ENCODE measurements at places on chromosomes 11 and 22. TPM values are rescaled to one million over a fixed set of nuclear protein-coding genes. Genes with fewer than 3 reads are reported as not detected.

Gene TCN1
- not detected for total RNA-seq

Gene HEPN1
- not detected for total RNA-seq

Gene VWCE
- 19.6 TPM for total RNA-seq

Gene THY1
- total RNA-seq = 0.36 TPM

Gene ISX
- not detected for total RNA-seq

Gene PANX3
- total RNA-seq = not detected

Gene YWHAH
- total RNA-seq = 118 TPM

Gene PDGFB
- 5.5 TPM for total RNA-seq

Gene OR51B5
- total RNA-seq = 1.5 TPM

- H3K36me3 ChIP-seq = no peaks in the 10 kb centered on the region
- no peak overlapping the region for H3K27ac ChIP-seq
- DNase-seq = no peak
- peaks cover 1% of the 10 kb centered on the region for H3K4me1 ChIP-seq
- H3K4me3 ChIP-seq = no peak overlapping the region
These were observed 214.7 kb upstream of the NARS2 start for GRCh38 chr11:78789375-78789774.

GRCh38 chr11:77332259-77332658, 30.8 kb upstream of the GDPD4 start:
- H3K4me1 ChIP-seq = no peaks in the 10 kb centered on the region
- H3K36me3 ChIP-seq = no peaks in the 10 kb centered on the region
- no peak overlapping the region for H3K4me3 ChIP-seq
- H3K27ac ChIP-seq = no peak overlapping the region

DNA sequence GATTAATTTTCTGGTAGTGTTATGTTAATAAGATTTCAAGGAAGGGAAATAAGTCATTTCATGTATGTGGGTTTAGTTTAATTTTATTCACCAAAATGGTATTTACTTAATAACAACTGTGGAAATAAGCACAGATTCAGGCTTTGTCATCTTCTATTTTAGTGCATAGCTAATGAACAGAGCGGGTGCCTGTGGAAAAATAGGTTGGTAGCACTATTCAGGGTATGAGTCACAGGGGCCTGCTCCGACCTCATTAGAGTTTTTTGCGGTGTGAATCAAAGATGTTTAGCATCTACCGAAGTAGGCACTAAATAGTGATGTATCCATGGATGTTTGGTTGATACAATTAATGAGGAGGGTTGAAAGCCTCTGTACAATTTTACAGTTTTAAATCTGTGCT, 78.2 kb downstream of the FAT3 start:
- no peaks in the 10 kb centered on the region for H3K27me3 ChIP-seq
- no peaks in the 10 kb centered on the region for H3K36me3 ChIP-seq
- no peak overlapping the region for H3K4me3 ChIP-seq
- no peak overlapping the region for H3K27ac ChIP-seq
- no peaks in the 10 kb centered on the region for H3K4me1 ChIP-seq

- H3K27me3 ChIP-seq = no peaks in the 10 kb centered on the region
- no peak overlapping the region for H3K27ac ChIP-seq
- H3K4me1 ChIP-seq = no peaks in the 10 kb centered on the region
- no peak overlapping the region for H3K4me3 ChIP-seq
These were observed 35.6 kb downstream of the TMEM123 start for GRCh38 chr11:102416976-102417375.

- no peaks in the 10 kb centered on the region for H3K36me3 ChIP-seq
- H3K4me3 ChIP-seq = no peak overlapping the region
These were observed 24.6 kb downstream of the RCN1 start for GRCh38 chr11:32115446-32115845.

DNA sequence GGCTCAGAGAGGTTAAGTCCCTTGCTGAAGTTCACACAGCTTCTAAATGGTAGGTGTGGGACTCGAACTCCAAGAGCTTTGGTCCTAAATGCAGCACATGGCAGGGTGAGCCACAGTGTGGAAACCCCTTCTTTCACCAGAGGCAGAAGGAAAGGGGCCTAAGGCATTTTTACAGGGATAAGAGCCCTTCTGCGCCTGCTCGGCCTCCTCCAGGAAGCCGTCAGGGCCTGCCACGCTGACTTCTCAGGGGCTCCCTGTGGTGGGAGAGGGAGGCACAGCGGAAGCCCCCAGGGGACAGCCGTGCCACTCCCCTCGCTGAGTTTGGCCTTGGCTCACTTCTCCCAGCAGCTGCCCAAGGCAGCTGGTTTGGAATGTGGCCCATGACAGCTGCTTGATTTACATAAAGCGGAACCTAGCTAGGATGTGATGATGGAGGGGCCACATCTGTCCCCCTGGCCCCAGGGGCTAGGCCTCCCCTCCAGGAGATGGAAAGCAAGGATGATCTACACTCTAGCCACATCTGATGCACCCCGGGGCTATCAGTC, 35.4 kb downstream of the CD82 start:
- no peak overlapping the region for H3K27ac ChIP-seq
- no peaks in the 10 kb centered on the region for H3K36me3 ChIP-seq
- H3K27me3 ChIP-seq = no peaks in the 10 kb centered on the region
- H3K4me3 ChIP-seq = no peak overlapping the region

DNA sequence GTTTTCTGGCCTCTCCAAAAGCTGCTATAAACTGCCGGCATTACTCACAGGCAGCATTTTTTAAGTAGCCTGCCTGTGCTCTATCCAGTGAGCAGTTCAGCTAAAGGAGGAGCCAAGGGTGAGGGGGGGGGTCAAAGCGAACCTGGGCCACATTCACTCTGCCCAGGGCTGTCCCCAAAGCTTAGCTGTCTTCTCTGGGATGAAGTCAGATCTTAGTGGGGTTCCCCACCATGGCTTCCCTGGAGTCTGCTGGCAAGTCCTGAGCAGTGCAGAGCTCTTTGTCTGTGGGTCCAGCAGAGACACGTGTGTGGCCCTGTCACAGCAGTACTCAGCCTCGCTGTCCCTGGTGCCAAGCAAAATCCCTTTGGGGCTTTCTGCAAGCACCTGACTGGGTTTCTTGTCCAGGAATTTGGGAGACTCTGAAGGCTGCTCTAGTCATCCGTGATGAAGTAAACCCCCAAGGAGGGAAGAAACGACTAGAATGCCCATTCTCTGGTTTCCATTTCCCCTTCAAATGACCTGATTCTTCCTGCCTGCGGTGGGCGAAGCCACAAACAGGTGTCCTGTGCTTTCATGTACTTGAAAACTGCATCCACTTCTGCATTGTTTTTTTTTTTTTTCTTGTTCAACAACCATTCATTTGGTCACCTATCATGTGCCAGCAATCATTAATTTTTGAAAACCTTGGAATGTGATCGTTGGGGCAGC, 2.6 kb downstream of the KCNJ5 start:
- DNase-seq = no peak
- no peaks in the 10 kb centered on the region for H3K27me3 ChIP-seq
- H3K4me1 ChIP-seq = peaks cover 4% of the 10 kb centered on the region

DNA sequence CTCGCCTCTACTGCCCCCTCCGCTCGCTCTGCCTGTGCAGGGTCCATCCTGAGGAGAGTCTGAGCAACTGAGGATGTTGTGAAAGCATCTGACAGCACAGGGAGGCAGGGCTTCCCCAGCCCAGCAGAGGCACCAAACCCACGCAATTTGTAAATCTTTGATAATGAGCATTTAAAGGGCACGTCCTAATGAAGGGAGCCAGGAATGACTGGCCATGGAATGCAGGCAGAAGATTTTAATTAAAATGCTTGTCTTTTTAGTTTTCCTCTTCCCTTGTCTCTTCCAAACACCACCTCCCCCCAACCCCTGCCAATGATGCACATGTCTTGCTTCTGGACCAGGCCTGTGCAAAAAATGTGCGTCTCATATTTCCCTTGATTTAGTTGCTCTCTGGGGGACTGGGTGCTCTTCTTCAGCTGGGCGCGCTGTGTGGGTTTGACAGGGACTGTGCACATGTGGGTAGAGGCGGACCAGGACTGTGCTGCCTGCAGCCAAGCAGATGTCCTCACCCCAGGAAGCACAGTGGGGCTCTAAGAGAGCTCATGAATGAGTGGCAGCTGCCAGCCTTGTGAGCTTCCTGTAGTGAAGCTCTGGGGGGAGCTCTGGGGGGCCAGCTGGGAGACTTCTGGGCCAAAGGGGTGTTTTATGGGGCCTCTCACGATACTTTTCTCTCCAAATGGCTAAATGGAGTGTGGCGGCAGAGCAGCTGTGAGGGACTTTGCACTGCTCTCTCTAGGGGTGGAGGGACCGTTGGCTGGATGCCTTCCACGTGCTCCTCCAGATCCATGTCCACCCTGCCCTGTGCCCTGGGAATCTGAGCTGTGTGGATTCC, 273.5 kb downstream of the ST3GAL4 start:
- DNase-seq = no peak
- no peaks in the 10 kb centered on the region for H3K4me1 ChIP-seq
- H3K4me3 ChIP-seq = no peak overlapping the region
- H3K27ac ChIP-seq = no peak overlapping the region
- H3K27me3 ChIP-seq = no peaks in the 10 kb centered on the region
- no peaks in the 10 kb centered on the region for H3K36me3 ChIP-seq

- H3K4me1 ChIP-seq = no peaks in the 10 kb centered on the region
- H3K4me3 ChIP-seq = no peak overlapping the region
- no peaks in the 10 kb centered on the region for H3K27me3 ChIP-seq
- no peaks in the 10 kb centered on the region for H3K36me3 ChIP-seq
- DNase-seq = no peak
- no peak overlapping the region for H3K27ac ChIP-seq
These were observed 82.1 kb downstream of the FBLN1 start for GRCh38 chr22:45584621-45585436.

DNA sequence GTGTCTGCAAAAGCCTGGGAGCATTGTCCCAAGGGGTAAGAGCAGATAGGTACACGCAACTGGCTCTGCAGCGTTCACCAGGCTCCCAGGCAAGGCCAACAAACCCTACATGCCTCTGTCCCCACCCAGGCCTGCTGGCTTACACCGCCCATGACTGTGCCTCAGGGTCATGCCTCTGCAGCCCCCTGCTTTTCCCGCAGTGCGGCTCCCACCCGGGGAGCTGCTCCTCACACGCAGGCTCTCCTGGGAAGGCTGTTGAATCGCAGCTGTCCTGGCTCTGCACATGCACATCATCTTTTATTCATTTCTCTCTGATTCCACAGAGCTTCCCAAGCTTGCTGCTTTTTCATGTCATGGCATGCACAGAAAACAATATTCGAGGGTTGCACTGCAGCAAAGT, 29.2 kb upstream of the B3GAT1 start:
- no peaks in the 10 kb centered on the region for H3K36me3 ChIP-seq
- no peak overlapping the region for H3K27ac ChIP-seq
- no peak overlapping the region for H3K4me3 ChIP-seq
- no peaks in the 10 kb centered on the region for H3K4me1 ChIP-seq
- no peak for DNase-seq

DNA sequence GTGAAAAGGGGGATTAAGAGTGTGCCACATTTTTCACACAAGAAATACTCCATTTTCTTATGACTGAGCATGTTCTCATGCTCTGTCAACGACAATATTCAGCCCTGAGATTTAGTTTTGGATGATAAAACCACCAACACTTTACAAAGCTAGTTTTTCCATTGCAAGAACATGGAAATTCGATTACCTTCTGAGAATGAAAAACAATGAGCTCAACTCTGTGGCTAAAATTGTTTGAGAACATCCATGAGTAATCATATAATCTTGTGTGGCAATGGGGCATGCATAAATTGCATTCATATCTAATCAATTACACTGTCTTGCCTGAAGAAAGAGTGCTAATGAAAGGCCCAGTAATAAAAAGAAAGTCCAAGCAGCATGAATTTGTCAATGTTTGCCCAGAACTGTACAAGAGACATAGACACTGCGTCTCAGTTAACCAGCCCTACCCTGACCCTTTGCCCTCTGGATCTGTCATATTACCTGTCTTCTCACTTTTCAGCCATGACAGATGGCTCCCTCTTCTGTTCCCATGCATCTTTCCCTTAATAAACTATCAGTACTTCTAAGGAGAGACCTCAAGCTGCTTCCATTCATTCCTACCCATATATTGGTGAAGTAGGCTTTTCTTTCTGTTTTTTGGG, 253.4 kb downstream of the FAM76B start:
- H3K27me3 ChIP-seq = no peaks in the 10 kb centered on the region
- no peak overlapping the region for H3K4me3 ChIP-seq

DNA sequence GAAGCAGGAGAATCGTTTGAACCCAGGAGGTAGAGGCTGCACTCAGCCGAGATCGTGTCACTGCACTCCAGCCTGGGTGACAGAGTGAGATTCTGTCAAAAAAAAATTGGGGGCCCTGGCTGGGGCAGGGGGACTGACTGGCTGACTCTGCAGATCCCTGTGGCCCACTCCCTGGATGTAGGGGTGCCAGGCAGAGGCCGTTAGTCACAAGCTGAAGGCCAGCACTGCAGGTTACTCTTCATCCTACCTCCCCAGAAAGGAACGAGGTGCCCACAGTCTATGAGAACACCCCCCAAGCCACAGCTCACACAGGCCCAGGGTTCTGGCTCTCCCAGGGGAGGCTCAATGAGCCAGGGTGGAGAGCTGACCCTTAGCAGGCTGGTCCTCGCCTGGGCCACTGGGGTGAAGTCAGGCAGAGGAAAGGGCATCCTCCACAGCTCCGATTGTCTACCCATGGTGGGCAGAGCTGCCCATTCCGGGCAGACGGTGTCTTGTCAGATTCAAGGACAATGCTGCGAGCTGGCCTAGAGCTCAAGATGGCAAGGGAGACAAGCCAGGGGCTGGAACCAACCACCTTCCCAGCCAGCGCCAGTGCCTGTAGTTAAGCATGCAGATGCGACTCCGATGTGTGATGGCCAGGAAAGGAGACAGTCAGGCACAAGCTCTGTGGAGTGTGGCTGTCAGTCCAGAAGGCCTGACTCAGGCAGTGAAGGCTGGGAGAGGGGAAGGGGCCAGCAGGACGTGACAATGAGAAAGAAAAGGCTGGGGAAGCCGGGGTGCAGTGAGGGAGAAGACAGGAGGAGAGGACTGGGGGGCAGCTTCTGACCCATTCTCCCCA, 12.4 kb downstream of the C11orf24 start:
- H3K27ac ChIP-seq = no peak overlapping the region
- no peaks in the 10 kb centered on the region for H3K27me3 ChIP-seq
- peaks cover 9% of the 10 kb centered on the region for H3K4me1 ChIP-seq

All from ovary (tissue), 10 donors.